ENCODE measurements at places on chromosomes 3 and 15.

- DNase-seq: no peak
Measured at GRCh38 chr3:134793562-134793961, 1.5 kb upstream of the EPHB1 start.

DNA sequence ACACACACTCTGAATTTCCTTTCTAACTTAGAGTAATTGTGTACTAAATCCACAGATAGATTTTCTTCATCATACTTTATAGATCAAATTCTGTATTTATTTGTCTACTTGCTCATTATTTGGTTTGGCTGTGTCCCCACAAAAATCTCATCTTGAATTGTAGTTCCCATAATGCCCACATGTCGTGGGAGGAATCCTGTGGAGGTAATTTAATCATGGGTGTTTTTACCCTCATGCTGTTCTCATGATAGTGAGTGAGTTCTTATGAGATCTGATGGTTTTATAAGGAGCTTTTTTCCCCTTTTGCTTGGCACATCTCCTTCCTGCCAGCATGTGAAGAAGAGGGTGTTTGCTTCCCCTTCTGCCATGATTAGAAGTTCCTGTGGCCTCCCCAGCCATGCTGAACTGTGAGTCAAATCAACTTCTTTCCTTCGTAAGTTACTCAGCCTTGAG lies 198.3 kb upstream of the TGFBR2 start:
- DNase-seq: no peak

GRCh38 chr15:33785366-33785765 lies 182.9 kb upstream of the CHRM5 start:
- no peak for DNase-seq

DNA sequence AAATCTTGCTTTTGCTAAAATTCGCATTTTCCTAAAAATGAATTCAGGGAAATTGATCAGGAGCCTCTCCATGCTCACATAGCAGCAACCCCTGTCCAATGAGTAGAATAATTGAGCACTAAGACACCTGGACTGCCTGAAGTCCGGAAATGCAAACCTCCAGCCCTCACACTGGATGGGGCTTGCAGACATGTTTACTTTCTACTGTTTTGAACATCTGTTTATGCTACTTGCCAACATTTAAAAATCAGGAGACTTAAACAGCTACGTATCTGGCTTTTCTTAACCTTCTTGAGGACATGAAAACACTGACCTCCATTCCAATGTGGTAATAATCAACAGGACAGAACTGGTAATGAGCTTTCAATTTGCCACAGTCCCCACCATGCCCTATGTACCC lies 184.4 kb downstream of the SHOX2 start:
- DNase-seq: no peak

DNA sequence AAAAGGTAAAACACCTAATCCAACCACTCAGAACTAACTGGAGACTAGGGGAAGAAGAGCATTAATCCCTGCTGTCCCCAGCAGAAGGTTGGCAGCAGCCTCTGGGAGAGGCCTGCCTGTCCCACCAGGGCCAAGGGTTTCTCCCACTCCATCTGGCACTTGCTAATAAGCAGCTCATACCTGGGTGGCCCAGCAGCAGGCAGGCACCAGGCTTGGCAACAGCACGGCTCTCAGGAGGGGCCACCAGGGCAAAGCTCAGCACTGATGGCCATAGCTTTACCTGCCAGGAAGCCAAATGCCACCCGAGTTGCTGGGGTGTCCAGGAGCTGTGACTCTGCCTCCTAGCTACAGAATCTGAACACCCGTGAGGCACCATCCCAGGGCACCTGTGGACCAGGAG lies 58.3 kb downstream of the BOC start:
- no peak for DNase-seq

- DNase-seq: no peak
Measured at GRCh38 chr15:42723068-42723467, 13.9 kb downstream of the CDAN1 start.

DNA sequence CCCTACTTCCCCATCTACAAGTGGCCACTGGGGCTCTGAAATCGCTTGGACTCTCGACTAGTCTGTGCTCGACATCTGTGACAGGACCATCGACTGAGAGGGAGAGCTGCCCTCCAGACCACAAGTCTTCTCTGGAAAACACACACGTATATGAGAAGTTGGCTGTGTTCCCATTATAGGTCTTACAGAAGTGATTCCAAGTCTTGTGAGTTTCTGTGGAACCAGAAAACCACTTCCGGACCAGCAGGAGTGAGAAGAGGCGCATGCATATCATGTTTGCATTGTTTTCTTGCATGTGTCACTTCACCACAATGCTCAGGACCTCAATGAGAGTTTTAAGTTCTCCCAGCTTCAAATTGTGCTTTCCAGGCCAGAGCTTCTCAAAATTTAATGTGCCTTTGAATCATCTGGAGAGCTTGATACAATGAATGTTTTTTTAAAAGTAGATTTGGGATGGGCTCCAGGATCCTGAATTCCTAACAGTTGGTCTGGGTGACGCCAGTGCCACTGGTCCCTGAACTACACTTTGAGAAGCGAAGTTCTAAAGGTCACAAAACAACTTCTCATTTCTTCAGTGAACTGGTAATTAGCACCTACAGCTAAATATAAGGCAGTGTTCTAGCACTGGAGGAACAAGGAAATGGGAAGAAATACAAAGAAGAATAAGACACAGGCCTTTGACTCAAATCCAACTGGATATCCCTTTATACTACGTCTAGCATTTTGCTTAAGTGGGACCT lies 15.7 kb downstream of the LIPC start:
- no peak for DNase-seq

DNA sequence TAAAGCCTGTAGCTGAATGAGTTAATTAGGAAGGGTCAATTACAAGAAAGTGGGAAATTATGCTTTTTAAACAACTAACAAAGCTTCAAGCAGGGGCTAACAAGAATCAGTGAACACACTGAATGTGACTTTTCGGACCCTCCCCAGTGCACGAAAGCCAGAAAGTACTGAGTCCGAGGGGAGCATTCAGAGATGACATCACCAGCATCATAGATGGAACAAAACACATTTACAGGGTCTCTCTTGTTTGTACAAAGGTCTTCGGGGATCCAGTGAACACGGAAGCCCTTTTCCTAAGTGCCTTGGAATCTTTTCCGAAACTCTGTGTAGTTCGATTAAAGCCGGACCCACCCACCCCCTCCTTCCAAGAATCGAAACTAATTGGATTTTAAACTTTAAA lies 829 bp downstream of the DCP1A start:
- no peak for DNase-seq

DNA sequence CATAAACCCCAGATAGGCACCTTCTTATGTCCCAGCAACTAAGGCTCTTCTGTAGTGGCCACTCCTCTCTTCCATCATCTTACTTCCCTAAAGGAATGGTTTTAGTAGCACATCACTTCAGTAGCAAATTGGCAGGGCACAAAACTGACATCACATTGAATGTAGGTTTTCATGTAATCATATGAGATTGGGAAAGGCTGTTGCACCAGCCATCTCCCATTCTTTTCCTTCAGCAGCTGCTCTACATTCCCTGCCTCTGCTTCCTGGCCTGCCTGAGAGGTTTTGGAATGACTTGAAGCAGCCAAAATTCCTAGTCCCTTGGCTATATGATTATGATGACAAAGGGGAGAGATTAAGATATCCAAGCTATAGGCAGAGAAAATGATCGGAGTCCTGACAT lies 36.5 kb downstream of the NSUN3 start:
- no peak for DNase-seq

- DNase-seq: no peak
Measured at GRCh38 chr3:166714206-166714605, 665.9 kb downstream of the ZBBX start.

GRCh38 chr3:133833880-133834620 lies 28.4 kb downstream of the SRPRB start:
- DNase-seq: no peak

DNA sequence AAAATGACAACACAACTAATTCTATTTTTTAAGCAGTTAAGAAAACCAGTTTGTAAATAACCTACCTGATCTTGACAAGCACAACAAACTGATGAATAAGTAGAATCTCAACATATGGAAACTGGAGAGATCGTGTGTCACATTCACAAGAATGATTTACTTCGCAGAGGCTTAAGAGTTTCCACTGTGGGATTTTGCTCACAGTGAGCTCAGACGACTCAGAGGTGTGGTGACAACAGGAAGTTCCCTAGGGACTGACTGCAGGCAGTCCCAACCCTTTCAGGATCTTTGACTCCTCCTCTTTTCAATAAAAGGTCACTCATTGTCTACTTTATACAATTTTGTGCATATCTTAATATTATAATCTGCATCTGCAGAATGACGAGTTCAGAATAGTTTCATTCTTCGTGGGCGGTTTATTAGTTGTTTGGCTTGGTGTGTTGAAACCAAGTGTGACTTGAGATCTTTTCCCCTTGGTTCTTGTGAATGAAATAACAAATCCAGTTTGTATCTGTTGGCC lies at the start of gene LIPH:
Gene LIPH (minus strand): TSS at position 231 of the 520 bp plus-strand sequence. CDS start 117 bp downstream, at position 114.
- DNase-seq: no peak

- no peak for DNase-seq
Measured at GRCh38 chr15:68272721-68273271, 4.7 kb upstream of the FEM1B start.

- DNase-seq: no peak
Measured at GRCh38 chr3:21665444-21666100, 85.4 kb downstream of the ZNF385D start.

GRCh38 chr3:112472691-112473090 lies 26.6 kb downstream of the BTLA start:
- no peak for DNase-seq

- no peak for DNase-seq
Measured at GRCh38 chr3:53795176-53795575, 51.0 kb downstream of the CHDH start.

DNA sequence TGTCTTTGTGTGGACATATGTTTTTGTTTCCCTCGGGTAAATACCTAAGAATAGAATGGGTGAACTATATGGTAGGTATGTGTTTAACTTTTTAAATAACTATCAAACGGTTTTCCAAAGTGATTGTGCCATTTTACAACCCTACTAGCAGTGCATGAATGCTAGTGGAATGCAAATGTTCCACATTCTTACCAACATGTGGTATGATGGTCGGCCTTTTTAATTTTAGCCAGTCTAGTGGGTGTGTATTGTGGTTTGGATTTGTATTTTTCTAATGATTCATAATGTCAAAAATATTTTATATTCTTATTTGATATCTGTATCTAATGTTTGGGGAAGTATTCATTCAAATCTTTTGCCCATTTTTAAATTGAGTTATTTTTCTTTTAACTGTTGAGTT lies 68.2 kb upstream of the SMAD3 start:
- no peak for DNase-seq

DNA sequence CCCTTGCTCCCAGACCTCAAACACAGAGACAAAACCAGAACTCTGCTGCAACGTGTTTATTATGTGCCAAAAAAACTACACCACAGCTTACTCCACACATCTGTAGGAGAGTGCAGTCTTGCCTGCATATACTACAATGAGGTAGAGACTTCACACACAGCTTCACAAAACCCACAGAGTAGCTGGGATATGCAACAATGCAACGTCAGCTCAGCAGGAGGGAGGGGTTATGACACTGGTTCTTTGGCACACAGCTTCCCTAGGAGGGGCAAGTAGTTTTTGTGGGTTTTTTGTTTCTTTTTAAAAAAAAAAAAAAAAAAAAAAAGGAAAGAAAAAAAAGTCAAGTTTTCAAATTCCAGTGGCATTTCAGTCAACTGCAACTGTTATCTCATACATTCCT lies 2.9 kb upstream of the RPS17 start:
- DNase-seq: no peak

DNA sequence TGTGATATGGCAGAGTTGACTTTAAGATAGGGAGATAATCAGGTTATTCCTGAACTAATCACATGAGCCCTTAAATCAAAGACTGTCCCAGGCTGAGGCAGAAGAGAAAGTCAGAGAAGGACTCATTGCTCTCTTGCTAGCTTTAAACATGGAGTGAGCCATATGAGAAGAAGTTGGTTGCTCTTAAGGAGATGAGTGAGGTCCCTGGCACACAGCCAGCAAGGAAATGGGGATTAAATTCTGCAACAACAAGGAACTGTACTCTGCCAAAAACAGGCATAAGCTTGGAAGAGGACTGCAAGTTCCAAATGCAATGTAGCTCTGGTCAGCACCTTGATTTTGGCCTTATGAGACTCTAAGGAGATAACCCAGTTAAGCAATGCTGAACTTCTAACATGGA lies 457.0 kb downstream of the PLOD2 start:
- no peak for DNase-seq

DNA sequence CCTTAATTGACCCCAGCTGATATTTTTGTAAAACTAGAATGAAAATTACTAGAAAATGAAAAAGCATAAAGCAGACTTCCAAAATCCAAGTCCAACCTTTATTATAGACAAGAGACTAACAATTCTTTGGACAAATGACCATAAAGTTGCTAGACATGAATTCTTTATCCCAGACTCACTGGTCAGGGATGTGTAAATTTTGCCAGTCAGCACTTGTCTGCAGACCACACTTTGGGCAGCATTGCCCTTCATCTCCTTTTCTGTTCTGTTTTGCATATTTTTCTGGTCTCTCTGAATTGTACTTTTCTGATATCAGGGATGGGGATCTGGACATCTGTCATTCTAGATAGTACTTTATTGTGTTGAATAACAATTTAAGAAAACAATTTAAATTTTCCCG lies 10.1 kb upstream of the RBMS3 start:
- no peak for DNase-seq

GRCh38 chr15:84079885-84080777 lies 155.4 kb upstream of the GOLGA6L4 start:
- no peak for DNase-seq

- DNase-seq: no peak
Measured at GRCh38 chr3:107921038-107921437, 169.8 kb downstream of the CD47 start.

DNA sequence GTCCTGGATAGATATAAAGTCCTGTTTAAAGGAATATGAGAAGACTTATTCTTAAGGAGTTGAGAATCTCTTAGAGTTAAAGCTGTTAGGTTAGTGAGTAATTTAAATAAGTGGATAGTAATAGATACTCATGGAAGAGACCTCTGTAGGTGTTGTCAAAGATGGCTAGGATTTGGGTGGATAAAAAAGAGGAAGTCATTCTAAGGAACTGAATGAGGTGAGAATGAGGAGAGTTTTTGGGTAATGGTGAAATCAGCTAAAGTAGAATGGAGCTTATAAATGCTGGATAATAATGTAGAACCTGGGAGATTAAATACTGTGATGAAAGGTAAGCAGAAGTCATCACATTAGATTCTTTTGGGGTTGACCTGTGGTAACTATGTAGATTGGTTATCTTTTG lies 8.1 kb downstream of the ARIH1 start:
- no peak for DNase-seq

GRCh38 chr3:131033480-131034080 lies 6.9 kb downstream of the NEK11 start:
- DNase-seq: peak; percentile 10

DNA sequence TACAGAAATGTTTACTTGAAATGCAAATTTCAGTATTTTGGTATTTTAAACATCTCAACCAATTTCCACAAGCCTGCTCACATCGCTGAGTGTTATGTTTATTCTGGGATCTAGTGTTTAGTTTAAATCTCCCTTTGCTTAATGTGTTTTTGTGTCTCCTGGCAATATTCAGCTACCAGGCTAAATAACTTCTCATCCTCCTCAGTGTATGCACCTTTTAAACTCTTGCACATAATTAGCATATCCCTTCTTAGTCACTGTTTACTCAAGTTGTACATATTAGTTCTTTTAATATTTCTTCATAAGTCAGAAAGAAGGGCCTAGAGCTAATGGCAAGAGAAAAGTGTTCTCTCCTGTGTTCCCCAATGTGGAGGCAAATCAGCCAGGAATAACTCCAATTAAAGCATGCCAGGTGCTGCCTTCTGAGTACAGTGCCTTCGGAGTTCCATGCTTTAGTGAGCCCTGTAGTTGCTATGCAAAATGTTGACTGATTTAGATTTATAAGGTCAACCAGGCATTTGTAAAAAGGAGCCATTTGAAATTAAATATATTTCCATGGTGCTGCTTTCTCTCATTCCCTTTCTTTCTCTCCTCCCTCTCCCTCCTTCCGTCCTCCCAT lies 234.3 kb downstream of the GAP43 start:
- DNase-seq: no peak
